CD4-positive, alpha-beta T cell treated with Interleukin-17A for 4 hours (primary cell): ENCODE measurements at places on chromosomes 5 and 9.

- DNase-seq: no peak
Observed at GRCh38 chr9:132027752-132028663, 51.7 kb downstream of the MED27 start.

- no peak for DNase-seq
Observed at GRCh38 chr5:93349613-93350012, 231.4 kb downstream of the NR2F1-AS1 start.

- no peak for DNase-seq
Observed at GRCh38 chr9:99216073-99216472, 5.7 kb downstream of the ALG2 start.

DNA sequence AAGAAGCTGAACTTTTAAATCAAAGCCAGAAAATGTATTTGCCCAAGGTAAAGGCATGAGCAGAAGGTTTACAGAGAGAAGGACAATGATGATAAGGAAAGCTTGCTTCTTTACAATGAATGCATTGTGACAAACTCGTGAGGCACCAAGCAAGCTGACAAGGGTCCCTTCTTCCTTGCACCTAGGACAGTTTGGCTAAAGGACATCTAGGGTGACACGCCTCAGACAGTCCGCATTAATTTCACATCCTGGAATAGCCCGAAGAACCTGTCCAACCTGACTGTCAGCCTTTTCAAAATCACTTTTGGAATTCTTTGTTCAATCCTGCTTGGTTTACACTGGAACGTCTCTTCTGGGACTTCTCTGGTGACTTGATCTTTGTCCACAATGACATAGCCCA is 146.4 kb upstream of the MAP3K1 start:
- no peak for DNase-seq

GRCh38 chr5:149144637-149145036 is 3.3 kb downstream of the ABLIM3 start:
- no peak for DNase-seq

DNA sequence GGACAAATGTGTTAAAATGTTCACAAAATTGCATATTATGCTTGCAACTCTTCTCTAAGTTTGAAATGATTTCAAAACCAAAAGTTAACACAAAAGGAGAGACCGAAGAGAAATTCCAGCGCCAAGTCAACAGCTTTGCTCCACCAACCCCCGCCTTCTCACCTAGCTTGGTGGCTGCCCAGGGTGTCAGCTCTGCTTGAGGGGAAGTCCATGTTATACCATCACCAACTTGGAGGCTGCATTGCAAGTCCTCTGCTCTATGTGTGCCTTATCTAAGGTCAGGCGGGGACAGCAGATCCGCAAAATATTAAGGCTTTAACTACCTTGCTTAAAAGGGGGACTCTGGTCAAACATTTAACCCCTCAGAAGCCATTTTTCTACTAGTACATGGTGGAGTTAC is 14.6 kb downstream of the CCNJL start:
- no peak for DNase-seq

DNA sequence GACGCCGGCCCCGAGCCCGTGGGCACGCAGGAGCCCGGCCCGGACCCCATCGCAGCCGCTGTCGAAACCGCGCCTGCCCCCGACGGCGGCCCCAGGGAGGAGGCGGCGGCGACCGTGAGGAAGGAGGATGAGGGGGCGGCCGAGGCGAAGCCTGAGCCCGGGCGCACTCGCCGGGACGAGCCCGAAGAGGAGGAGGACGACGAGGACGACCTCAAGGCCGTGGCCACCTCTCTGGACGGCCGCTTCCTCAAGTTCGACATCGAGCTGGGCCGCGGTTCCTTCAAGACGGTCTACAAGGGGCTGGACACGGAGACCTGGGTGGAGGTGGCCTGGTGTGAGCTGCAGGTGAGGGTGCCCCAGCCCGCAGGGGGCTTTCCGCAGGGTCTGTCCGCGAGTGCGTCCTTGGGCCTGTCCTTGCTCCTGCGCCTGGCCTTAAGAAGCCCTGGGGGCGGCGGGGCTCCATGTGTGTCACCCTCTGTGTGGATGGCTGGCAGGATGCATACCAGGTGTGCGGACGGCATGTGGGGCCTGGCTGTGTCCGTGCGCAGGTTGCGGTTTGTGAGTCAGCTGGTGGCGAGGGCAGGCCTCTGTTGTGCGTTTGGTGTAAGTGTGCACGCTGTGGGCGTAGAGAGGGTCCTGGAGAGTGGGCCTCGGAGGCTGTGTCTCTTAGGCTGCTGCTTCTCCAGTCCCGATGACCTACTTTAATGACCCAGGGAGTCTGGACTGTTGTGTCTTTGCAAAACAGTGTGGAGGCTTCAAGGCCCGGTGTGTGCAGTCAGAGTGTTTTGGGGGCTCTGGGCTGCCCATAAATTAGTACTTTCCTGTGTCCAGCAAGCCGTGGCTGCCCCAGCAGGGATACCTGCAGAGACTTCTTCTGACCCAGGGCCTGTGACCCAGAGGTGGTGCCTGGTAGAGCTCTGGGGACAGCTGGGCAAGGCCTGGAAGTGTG is 1.6 kb downstream of the WNK2 start:
- no peak for DNase-seq

GRCh38 chr5:446883-447263 is 3.9 kb downstream of the EXOC3 start:
- DNase-seq: no peak
